ENCODE measurements at places on chromosomes 2 and 18.
A peak's percentile ranks its signal among the peaks of the same experiment; 100 is the strongest.

DNA sequence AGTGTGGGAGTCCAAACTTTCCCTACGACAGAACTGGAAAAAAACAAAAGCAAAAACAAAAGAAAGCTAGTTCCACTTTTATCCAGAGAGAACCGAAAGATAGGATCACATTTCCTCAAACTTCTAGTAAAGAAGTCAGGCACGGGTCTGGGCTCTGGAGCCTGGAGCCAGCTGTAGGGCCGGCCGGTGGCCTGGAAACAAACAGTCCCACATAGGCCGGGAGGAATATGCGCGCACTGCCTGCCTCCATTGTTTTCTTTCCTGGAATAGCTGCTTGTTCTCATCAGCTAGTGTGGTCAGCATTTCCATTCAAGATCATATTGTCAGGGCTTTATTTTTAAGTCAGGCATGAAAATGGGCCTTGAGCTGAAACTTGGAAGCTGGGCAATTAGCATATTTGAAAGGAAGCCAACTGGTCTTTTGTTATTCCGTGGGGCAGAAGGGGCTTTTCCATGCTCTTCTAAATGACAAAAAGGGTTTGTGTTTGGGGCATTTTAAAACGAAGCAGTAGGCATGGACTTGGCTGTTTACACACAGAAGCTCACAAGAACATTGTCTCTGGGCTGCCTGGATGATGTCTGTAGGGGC lies 58.7 kb upstream of the RFX8 start:
- DNase-seq = no peak

DNA sequence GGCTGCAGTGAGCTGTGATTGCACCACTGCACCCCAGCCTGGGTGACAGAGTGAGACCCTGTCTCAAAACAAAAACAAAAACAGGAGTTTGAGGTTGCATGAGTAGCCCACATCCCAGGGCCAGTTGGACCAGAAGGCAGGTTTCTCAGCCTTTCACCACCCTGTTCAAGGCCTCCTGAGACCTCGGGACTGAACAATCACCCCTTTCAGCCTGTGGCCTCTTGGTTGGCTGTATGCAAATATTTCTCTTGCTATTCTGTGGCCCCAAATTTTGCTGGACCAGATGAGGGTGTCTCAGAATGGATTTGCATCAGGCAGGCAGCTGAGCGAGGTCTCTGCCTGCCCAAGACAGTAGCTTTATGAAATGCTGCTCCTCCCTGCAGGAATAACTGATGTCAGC lies 56.9 kb downstream of the DPYSL5 start:
- DNase-seq = no peak

- DNase-seq = no peak
Measured at GRCh38 chr2:235674146-235674545, 180.3 kb downstream of the AGAP1 start.

GRCh38 chr2:215833531-215834162 lies 179.7 kb downstream of the MREG start:
- DNase-seq = peak; percentile 41

GRCh38 chr18:8797206-8797605 lies 91.8 kb downstream of the MTCL1 start:
- DNase-seq = no peak

DNA sequence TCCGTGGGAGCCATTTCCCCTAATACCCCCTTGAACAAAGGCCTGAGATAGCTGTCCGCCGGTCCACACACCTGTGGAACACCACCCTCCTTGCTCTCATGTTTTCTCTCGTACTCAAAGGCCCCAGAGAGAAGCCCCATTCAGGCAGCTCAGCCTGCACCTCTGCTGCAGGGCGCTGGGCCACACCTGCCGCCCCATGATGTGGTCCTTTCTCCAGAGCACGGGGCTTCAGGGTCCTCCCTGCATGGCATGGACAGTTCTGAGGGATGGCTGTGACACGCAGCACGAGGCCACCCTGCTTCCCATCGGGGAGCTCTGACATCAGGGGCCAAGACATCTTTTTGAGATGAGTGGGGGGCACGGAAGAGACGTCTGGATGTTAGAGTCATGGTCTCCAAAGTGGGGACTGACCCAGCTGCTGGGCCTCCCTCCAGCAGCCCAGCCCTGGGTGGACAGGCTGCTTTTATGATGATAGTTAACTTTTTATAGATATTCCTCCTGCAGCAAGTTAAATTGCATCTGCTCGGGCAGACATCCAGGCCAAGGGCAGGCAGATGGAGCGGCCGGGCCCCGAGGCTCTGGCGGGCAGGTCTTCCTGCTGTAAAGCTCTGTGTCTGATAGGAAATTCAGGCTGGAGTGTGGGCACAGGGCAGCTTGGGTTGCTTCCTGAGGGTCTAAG lies 56.7 kb downstream of the SDC1 start:
- no peak for DNase-seq

DNA sequence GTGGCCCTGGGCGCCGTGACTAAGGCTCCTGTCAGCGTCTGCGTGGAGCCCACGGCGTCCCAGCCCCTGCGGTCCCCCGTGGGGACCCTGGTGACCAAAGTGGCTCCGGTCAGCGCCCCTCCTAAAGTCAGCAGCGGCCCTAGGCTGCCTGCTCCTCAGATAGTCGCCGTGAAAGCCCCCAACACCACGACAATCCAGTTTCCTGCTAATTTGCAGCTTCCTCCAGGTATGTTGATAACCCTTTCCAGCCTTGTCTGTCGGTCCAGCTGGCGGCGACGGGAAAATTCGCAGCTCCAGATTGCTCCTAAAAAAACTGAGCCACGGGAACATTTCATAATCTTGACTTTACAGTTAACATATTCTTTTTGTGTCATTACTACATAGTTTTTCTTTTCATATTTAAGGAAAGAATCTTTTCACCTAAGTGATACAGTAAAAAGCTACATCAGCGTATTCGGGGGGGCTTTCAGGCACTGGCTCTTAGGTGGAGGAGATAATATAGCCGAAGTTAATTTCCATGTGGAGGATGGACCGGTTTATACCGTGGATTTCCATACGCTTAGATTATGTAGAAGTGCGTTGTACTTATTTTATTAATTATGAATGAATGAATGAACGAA lies 916 bp downstream of the TAF4B start:
- peak; percentile 47 for DNase-seq

DNA sequence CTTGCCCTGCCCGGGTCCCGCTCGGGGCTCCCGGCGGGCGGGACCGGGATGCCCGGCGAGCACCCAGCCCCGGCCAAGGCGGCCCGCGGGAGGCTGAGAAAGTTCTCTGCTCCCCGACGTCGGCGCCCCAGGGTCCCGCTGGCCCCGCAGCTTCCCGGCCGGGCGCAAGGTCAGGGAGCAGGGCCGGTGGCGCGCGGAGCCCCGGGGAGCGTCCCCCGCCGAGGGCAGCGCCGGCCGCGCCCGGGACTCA lies 331 bp downstream of the SERPINE2 start:
- no peak for DNase-seq
